ENCODE measurements at places on chromosomes 11 and 22.

DNA sequence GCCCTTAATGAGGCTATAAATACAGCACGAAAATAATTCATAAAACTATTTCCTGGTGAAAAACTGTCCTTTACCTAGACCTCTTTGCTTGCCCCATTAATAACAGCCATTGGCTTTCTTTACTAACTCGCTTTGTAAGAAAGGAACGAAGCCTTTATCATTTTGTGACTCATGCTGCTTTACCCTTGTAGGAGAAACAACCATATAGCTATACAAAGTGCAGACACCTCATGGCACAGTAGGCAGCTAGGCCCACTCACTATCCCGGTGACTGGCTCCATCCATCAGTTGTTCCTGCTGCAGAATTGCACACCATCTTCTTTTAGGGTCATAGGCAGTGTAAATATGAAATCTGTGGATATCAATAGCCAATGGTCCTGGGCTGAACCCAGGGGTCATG, 85.8 kb downstream of the LDLRAD3 start:
- no peak for DNase-seq

DNA sequence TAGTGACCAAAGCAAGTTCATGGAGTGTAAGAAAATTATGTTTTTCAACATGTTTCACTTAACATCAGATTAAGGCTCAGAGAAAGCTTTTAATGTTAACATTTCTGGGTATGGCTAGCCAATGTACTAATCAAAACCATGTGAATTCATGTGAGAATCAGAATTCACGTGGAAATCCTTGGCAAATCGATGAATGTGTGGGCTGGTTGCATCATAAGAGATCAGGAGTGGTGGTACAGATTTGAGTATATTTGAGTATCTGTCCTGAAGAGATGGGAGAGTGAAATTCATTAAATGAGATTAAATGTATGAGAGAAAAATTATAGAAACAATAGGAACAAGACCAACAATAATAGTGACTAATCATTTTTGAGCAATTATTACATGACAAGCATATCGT, 638.6 kb upstream of the ANO5 start:
- no peak for DNase-seq

GRCh38 chr11:90747057-90747456, 524.2 kb upstream of the CHORDC1 start:
- peak; percentile 8 for DNase-seq

GRCh38 chr11:95501761-95502266, 270.8 kb upstream of the SESN3 start:
- no peak for DNase-seq
